Fibroblast of skin of abdomen (primary cell): ENCODE measurements at places on chromosomes 4 and X.

- no peak for DNase-seq
These were observed 117.7 kb upstream of the TMEM150C start for GRCh38 chr4:82679531-82679930.

GRCh38 chr4:75696071-75696470, 22.9 kb upstream of the G3BP2 start:
- DNase-seq = no peak

DNA sequence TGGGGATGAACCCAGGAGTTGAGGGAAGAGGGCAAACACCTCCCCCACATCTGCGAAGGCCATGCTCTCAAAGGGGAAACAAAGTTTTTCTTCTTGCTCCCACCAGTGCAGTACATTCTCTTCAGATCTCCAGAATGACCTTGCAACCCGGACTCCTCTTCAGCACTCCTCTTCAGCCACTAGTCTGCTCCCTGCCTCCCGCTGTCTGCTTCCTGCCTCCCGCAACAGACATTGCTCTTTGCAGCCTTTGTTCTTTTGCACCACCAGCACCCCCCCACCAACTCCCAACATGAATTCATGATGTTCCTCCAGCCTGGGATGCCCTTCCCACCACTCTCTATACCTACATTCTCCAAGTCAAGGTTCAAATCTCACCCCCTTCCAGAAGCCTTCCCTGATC, 32.1 kb downstream of the UTP14A start:
- DNase-seq = no peak

DNA sequence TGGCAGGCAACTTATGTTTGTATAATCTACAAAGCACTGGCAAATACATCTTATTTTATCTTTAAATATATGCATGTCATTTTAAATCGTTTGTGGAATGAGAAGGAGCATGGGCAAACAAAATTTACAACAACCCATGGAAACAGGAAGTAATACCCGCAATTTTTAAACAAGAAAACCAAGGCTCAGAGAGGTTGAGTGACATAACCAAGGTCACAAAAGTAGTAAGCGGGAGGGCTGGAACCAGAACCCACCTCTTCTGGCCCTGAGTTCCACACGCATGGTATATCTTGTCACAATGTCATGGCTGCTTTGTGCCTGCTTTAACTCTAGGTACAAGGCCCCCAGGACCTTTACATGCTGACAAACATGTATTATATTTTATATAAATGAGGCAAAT, 52.9 kb downstream of the SLC7A11 start:
- no peak for DNase-seq

DNA sequence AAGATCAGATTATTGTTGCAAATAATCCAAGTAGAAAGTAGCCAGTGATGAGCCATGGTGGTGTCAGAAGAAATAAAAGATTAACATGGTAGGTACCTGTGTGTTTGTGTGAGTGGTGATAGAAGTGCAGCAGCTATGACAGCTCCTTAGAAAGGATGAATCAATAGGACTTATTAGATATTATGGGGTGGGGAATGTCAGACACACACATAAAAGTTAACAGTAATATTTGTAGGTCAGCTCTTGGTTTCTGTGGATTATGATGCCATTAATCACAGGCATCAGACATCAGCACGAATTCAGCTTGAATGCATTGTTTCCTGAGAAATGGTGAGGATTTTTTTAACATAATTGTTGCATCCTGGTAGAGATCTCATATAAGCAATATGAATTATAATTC, 695.7 kb downstream of the CENPC start:
- DNase-seq = no peak

DNA sequence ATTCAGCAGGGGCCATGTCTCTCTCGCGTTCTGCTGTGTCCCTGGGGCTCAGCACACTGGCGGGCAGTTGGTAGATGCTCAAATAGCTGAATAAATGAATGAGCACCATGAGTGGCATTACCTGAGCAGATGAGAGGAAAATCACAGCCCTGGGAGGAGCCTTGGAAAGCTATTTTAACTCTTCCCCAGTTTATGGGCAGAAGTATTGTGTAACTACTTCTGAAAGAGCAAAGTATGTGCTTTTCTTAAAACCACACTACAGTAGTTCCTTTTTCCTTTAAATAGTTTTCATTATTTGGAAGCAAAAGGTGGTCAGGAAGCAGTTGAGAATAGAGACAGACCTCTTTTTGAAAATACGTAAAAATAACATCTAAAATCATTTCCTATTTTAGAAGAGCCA, 3.0 kb upstream of the PLAC1 start:
- no peak for DNase-seq

DNA sequence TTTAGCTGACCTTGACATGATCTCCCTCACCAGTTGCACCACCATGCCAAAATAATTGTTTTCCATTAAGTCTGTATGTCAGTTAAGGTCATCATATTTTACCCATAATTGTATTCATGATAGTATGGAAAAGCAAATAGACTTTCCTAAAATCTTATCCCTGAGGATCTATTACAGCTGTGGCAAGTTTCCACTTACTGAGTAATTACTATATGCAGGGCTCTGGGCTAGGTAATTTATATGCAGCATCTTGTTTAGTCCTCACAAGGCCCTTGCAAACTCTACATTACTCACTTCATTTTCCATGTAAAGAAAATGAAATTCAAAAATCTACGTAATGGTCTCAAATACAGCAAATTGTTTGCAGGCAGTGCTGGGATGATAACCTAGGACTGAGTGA, 34.8 kb downstream of the YIPF7 start:
- DNase-seq = no peak

- DNase-seq = no peak
These were observed 116.0 kb downstream of the CT47B1 start for GRCh38 chrX:120759685-120760084.
